ENCODE measurements at places on chromosomes 6 and 20.
A peak's percentile ranks its signal among the peaks of the same experiment; 100 is the strongest.

DNA sequence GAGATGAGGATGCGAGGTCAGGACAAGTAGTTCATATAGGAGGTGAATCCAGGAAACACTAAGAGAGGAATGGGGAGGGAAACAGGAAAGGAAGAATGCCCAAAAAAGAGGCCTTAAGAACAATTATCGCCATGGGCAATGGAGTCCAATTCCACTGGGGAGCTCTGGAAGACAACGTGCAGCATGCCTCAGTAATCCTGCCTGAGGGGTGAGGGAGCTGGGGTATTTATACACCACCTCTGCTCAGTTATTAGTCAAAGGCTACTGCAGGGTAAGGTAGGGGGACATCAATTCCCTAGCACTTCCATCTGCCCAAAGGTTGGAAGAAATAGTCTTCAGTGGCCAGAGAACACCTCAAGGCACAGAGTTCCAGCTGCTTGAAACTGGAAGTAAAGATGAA, 96.4 kb downstream of the ZNF217 start:
- DNase-seq = no peak

- no peak for DNase-seq
These were observed 16.2 kb downstream of the SUN5 start for GRCh38 chr20:32988008-32988407.

- DNase-seq = no peak
These were observed 124.6 kb downstream of the REV3L start for GRCh38 chr6:111358454-111358853.

- DNase-seq = no peak
These were observed 54.1 kb downstream of the ZNF217 start for GRCh38 chr20:53539516-53539915.

- DNase-seq = peak; percentile 76
These were observed 88.0 kb downstream of the FAM217A start for GRCh38 chr6:3990692-3991491.

- DNase-seq = no peak
These were observed 7.4 kb downstream of the GFOD1 start for GRCh38 chr6:13479971-13480434.

GRCh38 chr6:38350942-38351341, 288.8 kb downstream of the BTBD9 start:
- no peak for DNase-seq

GRCh38 chr20:24289737-24290481, 179.5 kb upstream of the SYNDIG1 start:
- no peak for DNase-seq

DNA sequence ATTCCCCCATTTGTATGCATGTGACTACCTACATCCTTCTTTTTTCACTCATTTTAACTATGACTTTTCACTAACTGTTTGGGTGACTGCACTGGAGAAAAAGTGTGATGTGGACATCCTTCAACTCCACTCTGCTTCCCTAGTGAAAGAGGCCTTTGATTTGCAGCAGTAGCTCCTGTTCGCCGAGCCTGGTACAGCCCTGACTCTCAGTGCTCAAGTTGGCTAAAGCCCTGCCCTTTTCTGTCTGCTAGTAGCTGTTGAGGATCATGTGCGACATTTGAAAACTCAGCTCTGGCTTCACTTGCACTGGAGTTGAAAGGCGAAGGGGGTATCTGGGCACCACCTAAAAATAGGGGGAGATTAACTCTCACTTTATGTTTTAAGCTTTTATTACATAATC, 42.1 kb downstream of the DAAM2 start:
- no peak for DNase-seq

DNA sequence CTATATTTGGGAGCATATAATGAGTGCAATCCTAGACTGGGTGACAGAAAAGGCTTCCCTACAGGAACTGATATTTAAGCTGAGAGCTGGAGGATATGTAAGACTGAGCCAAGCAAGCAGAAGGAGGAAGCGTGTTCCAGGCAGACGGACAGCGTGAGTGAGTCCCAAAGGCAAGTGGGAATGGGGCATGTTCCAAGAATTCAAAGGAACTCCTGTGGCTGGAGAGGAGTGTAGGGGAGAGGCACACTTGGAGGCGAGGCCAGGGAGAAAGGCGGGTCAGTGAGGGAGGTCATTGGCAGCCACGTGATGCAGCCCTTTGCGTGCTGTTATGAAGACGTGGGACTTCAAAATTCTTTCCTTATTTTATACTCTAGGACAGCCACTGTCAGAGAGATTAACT, 27.9 kb upstream of the SGK1 start:
- no peak for DNase-seq

DNA sequence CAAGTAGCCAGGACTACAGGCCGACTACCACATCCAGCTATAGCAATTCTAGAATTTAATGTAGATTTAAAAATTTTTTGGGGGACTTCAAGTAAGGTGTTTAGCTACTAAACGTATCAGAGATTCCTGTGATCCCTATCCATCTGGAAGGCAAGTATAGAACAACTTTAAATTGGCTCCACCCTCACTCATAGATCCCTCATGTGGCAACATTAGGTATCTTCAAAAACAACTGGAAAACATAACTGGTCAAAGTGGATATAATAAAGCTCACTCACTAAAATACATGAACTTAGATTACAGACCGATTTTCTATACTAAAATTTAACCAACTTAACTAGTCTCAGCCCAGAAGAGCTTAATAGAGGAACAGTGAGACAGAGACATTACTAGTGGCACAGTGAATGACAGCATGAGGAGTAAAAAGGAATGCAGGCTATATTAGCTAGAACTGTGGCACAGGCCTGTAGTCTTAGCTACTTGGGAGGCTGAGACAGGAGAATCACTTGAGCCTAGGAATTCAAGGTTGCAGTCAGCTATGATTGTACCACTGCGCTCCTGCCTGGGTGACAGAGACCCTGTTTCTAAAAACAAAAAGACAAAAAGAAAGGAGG, 14.7 kb downstream of the NUP153 start:
- no peak for DNase-seq

GRCh38 chr6:165543781-165544180, 119.3 kb downstream of the PDE10A start:
- no peak for DNase-seq

GRCh38 chr20:18254615-18255014, 33.7 kb upstream of the ZNF133 start:
- no peak for DNase-seq

DNA sequence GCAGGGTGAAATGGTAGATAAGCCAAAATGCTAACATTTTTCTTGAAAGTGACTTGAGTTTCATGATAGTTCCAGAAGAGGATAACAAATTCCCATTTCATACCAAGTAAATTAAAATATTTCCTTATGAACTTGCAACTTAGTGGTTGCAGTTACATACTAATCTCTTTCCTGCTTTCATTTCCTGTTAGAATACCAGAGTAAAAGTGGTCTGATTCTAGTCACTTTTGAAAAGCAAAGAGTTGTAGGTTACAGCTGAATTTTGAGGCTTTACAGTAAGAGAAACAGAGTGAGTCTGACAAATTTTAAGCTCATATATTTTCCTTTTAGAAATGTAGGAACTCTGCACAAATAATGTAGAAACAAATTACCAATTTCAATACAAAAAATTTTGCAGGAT, 117.4 kb downstream of the ZFAND3 start:
- no peak for DNase-seq

DNA sequence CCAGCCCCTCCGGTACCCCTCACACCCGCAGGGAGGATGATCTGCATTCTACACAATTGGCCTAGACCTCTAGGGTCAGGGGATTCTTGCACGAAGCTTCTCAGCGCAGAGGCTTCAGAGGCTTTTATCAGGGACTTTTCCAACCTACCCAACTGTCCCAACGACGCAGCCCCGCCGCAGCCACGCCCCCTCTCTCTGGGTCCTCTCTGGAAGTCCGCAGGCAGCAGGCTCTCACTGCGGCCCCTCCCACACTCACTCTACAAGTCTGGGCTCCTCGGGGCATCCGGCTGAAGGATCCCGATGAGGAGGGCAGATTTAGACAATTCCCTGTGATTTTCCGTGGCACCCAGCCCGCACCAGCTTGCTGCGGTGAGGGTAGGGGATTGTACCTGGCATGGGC, 227.7 kb upstream of the RNF24 start:
- DNase-seq = no peak

DNA sequence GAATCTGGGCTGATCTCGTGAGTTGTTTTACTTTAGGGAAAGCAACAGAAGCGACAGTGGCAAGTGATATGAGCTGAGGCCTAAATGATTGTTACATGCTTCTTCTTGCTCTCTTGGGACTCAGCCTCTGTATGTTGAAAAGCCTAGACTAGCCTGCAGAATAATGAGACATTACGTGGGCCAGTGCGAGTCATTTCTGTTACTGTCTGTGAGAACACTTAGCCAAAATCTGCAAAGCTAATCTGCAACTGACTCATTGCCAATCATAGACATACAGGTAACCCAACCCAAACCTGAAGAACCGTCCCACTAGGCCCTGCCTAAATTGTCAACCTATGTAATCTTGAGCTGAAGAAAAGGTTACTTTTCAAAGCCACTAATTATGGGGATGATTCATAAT, 77.4 kb upstream of the F13A1 start:
- DNase-seq = no peak

DNA sequence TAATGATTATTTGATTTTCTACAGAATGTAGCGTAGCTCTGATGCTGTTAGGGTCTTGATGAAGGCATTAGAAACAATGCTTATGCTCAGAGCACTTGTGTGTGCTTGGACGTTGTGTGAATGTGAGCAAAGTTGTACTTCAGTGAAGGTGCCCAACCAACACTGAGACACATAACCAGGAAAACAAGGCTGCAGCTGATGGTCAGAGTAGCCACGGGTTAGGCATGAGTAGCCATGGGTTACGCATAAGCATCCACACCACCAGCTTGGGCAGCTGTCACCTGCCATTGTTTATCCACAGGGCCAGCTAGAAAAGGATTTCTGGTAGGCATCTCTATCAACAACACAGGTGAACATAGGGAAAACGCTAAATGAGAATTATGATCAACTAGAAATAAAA, 326.6 kb downstream of the NRN1 start:
- no peak for DNase-seq

GRCh38 chr20:31485450-31486339, 10.6 kb downstream of the REM1 start:
- DNase-seq = no peak

- DNase-seq = peak; percentile 56
These were observed 2.0 kb upstream of the KCNB1 start for GRCh38 chr20:49484180-49485140.

DNA sequence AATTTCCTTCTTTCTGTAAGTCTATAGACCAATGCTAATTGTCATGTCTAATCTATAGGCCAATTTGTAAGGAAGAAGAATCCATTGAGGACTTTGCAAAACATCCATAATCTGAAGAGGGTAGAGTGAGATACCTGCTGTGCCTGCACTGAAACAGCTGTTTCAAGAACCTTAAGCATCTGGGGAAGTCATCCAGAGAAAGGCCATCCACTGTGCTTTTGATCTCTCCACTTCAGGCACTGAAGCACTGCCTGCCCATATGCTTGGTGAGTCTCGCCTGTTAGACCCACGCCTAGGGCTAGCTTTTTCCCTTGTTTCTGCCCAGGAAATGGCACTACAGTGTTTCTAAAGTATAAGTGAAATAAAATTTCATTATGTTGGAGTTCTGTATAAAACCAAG, 921.8 kb upstream of the EPHA7 start:
- DNase-seq = no peak

GRCh38 chr6:160791981-160792418, 90.0 kb downstream of the PLG start:
- no peak for DNase-seq

- peak; percentile 54 for DNase-seq
These were observed 1.0 kb downstream of the TSHZ2 start for GRCh38 chr20:52972965-52973819.

- no peak for DNase-seq
These were observed 22.6 kb upstream of the TRAF3IP2 start for GRCh38 chr6:111628142-111628850.

GRCh38 chr20:46705378-46705729, 4.1 kb upstream of the SLC2A10 start:
- no peak for DNase-seq

- no peak for DNase-seq
These were observed 20.8 kb upstream of the TSPYL1 start for GRCh38 chr6:116300566-116300965.

DNA sequence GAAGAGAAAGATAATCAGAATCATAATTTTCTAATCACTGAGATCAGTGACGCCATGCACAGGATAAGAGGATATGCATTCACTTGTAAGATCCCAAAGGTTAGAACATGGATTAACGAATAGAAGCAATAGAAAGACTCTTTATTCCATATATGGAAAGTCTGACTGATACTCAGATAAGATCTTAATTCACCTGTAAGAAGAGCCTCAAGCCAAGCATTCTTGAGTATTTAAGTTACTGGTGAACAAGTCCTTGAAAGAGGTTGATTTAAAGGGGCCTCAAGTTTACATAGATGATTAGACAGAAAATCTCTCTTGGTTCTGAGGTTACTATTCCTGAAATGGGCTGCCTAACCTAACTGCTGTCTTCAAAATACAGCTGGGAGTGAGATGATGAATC, 53.8 kb upstream of the MTRF1L start:
- DNase-seq = no peak

GRCh38 chr6:97136626-97137358, 146.2 kb downstream of the MMS22L start:
- no peak for DNase-seq

GRCh38 chr6:134474955-134475354, 157.0 kb upstream of the SGK1 start:
- DNase-seq = no peak

DNA sequence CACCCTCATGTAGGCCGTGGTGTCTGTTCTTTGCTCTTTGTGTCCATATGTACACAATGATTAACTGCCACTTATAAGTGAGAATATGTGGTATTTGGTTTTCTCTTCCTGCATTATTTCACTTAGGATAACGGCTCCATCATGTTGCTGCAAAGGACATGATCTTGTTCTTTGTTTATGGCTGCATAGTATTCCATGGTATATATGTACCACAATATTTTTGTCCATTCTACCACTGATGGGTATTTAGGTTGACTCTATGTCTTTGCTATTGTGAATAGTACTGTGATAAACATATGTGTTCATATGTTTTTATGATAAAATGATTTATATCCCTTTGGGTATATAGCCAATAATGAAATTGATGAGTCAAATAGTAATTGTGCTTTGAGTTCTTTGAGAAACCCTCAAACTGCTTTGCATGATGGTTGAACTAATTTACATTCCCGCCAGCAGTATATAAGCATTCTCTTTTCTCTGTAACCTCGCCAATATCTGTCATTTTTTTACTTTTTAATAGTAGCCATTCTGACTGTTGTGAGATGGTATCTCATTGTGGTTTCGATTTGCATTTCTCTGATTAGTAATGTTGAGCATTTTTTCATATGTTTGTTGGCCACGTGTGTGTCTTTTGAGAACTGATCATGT, 174.4 kb upstream of the NT5E start:
- no peak for DNase-seq

- DNase-seq = no peak
These were observed 74.3 kb downstream of the SYNDIG1 start for GRCh38 chr20:24543741-24544140.

- no peak for DNase-seq
These were observed 143.7 kb downstream of the BTBD9 start for GRCh38 chr6:38495922-38496635.

- peak; percentile 31 for DNase-seq
These were observed 219.3 kb downstream of the ARHGAP18 start for GRCh38 chr6:129490521-129491255.
